KBM-7 (cell line): ENCODE measurements at places on chromosomes 3 and 15.
A peak's percentile ranks its signal among the peaks of the same experiment; 100 is the strongest.

DNA sequence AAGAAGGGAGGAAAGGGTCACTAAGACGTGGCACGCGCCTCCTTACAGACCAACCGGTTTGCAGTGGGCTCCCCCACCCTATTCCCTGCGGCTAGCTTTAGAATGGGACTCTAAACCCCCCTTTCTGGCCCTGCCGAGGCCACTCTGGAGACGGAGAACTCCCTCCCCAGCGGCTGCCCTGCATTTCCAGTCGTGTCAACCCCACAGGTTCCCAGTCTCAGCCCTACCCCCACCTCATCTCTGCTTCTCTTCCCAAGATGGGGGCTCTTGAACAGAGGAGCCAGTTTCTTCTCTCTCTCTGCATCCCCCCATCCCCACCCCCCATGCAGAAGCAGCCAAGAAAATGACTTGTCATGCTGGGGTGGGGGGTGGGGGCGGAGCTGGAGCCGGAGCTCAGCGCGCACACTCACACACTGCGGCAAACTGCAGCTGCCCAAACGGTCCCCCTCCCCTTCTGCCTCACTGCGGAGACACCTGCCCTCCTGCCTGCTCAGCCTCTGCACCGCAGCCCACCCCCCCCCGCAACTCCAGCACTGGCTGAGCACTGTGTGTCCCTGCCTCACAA lies 871 bp downstream of the MAP1A start:
- DNase-seq = peak; percentile 64

DNA sequence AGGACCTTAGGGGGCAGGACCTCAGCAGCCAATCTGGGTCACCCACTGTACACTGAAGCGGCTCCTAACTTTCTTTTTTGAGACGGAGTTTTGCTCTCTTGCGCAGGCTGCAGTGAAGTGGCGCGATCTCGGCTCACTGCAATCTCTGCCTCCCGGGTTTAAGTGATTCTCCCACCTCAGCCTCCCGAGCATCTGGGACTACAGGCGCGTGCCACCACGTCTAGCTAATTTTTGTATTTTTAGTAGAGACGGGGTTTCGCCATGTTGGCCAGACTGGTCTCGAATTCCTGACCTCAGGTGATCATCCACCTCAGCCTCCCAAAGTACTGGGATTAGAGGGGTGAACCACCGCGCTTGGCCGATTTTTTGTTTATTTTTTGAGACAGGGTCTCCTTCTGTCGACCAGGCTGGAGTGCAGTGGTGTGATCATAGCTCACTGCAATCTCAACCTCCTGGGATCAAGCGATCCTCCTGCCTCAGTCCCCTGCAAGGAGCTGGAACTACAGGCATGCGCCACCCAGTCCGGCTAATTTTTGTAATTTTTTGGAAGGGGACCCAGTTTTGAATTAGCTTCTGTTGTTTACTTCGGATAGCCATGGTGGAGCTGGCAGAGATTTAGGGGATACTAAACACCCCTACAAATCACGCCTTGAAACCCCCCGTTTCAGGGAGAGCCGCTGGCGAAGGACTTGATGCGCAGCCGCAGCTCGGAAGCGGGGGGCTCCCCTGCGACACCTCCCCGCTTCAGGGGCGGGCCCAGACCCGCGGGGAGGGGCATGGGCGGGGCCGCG lies 1.5 kb upstream of the CLK3 start:
- no peak for DNase-seq

- DNase-seq = peak; percentile 5
Measured at GRCh38 chr3:182092662-182093262, 381.0 kb downstream of the SOX2 start.

GRCh38 chr3:30924763-30925162 lies 30.3 kb upstream of the GADL1 start:
- no peak for DNase-seq

DNA sequence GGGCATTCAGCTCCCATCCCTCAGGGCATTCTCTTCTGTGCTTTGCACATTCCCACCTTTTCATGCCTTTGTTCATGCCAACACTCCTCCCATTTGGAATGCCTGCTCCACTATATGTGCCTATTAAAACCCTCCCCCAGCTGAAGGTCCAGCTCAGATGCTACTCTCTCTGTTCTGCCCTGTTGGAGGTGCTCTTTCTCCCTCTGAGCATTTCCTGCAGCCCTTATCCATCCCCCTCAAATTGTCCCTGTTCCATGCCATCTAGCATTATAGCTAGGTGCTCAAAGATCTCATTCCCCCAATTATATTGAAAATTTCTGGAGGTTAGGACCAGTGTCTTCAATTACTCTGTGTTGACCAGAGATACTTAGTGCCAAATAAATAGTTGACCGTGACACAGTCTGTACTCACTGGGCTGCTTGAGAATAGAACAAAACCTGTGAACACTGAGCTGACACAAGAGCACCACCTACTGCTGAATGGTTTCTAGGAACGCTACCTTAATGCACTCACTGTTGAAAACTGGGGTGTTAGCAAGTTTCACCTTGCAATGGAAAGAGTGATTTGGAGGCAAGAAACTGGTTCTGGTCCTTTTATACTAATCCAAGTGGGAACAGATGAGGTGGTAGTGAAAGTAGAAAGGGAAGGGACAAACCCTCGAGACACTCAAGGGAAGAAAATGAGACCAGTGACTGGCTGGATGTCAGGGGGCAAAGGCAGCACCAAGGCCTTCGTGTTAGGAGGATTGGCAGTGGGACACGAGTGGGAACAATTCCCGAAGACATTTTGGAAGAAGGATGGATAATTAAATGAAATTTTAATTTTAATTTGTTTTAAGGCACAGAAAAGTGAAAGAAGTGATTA lies 289.8 kb upstream of the ROPN1 start:
- DNase-seq = peak; percentile 45

DNA sequence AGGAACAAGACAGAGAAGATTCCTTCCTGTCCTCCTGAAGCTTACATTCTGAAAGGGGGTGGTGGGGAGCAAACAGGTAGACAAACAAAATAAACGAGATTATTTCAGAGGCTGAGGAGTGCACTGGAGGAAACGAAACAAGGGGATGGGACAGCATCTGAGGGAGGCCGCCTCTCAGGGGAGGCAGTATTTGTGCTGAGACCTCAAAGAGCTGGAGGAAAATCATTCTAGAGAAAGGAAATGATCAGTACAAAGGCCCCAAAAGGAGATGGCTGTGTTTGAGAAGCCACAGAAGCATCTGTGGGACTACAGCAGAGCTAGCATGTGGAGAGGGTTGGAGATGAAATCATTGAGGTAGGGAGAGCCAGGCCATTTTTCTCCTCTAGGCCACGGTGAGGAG lies 55.1 kb downstream of the DCLK3 start:
- DNase-seq = no peak
